ENCODE measurements at places on chromosomes 3 and 15.
A peak's percentile ranks its signal among the peaks of the same experiment; 100 is the strongest.

GRCh38 chr3:167051421-167051820, 328.7 kb downstream of the ZBBX start:
- no peak for DNase-seq

GRCh38 chr3:144775551-144775950, 803.9 kb downstream of the DIPK2A start:
- no peak for DNase-seq

- DNase-seq, result no peak
Measured at GRCh38 chr3:129739634-129740033, 133.2 kb upstream of the PLXND1 start.

DNA sequence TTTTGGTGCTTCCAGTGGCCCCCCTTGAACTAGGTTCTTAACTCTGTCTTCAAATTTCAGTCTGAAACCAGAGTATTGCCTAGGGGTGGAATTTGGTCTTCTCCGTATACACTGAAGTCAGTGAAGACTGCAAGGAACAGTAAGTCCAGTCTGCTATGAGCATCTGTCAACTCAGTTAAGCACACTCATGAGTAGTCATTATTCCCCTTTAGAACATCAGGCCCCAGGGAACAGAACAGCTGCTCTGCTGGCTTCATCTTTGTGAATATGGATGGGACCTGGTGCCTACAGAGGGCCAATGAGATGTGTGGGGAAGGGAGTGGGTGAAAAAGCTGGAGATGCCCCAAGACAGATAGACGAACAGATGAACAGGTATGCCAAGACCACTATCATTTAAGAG, 85.2 kb upstream of the PRR23C start:
- no peak for DNase-seq

- DNase-seq, result no peak
Measured at GRCh38 chr3:107752202-107752990, 229.6 kb downstream of the BBX start.

- DNase-seq, result no peak
Measured at GRCh38 chr15:27328608-27329007, 357.6 kb downstream of the GABRG3 start.

GRCh38 chr3:152183473-152183872, 85.3 kb upstream of the MBNL1 start:
- peak; percentile 23 for DNase-seq

- DNase-seq, result no peak
Measured at GRCh38 chr3:17634964-17635363, 107.5 kb downstream of the TBC1D5 start.

DNA sequence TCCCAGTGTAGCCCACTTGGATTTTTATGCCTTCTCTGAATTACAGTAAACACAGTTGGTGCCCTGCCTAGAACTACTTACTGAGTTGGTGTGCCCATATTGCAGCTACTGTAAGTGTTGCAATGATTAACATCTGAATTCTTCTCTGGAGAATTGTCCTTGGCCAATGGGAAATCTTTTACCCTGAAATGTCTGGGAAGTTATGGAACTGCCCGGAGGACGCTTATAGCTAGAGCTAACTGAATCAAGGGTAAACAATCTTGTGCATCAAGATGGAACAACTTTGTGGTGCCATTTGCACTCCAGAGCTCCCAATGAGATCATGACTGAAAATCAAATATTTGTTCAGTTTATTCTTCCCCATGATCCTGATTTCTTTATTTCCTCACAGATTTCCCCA, 246.7 kb upstream of the CBLB start:
- no peak for DNase-seq

DNA sequence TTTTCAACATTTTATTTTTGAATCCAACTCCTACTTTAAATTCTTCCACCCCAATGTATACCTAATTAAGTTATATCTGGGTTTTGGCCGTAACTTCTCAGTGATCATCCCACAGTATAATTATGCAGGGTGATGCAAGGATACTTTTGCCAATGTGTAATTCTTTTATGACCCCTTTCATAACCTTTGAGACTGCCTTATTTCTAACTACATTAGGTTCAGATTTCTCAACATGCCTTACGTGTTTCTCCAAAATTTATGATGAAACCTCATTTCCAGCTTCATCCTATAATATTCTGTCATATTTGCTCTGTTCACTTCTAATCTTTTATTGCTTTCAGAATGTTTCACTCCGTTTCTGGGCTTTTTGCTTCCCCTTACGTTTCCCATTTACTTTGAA, 1229.6 kb upstream of the ALCAM start:
- no peak for DNase-seq

DNA sequence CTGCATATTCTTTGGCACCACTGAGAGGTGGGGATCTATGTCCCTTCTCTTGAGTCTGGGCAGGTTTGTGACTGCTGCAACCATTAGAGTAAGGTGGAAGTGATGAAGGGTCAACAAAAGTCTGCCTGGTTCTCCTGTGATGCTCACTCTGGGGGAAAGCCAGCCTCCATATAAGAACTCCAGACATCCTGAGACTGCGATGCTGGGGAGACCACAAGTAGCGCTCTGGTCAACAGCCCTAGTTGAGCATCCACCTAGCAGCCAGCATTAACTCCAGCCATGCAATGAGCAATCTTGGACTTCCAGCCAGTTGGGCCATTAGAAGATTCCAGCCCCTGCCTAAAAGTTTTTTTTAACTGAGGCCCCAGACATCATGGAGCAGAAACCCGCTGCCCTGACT, 62.8 kb downstream of the SCN11A start:
- no peak for DNase-seq

DNA sequence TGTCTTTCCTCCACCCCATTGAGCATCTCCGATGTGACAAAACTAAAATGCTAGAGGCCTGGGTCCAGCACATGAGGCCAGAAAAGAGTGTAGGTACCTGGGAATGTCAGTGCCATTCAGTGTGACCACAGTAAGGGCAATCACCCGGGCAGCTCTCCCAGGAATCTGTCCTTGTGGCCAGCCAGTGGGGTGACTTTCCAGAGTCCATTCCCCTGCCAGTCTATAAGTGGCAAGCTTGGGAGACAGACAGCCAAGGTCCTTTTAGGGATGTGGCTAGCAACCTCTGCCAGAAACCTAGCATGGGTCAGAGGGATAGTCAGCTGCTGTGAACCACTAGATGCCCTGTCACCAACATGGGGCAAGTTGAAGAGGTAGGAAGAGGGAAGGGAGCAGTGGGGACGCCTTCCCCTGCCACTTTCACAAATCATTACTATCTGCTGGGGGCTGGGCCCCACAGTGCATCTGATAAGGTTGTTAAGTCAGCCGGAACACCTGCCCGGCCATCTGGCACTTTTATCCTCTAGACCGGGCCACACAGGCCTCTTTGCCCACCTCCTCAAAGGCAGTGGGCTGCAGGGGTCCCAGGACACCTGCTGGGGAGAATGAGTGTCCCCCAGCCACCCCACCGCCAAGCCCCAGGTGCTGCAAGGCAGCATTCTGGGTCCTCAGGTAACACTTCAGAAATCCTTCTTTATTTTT, 24.8 kb upstream of the DET1 start:
- no peak for DNase-seq

DNA sequence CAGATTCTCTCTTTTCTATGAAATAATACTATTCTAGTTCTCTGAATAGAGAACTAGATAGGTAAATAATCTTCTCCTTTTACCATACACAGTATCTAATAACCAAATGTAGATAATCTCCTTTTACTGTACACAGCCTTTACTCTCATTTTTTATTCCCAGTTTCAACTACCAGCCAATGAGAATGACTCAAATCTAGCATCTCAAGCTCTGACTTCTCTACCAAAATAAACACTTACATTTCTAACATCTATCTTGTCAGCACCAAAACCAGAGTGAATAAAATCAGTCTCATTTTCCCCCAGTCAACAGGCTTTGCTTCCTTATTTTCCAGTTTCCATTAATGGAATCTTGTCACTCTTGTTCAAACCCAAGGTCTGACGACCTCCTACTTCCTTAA, 36.9 kb downstream of the LRRFIP2 start:
- DNase-seq, result no peak

GRCh38 chr3:95460274-95460673, 1354.1 kb upstream of the EPHA6 start:
- no peak for DNase-seq

DNA sequence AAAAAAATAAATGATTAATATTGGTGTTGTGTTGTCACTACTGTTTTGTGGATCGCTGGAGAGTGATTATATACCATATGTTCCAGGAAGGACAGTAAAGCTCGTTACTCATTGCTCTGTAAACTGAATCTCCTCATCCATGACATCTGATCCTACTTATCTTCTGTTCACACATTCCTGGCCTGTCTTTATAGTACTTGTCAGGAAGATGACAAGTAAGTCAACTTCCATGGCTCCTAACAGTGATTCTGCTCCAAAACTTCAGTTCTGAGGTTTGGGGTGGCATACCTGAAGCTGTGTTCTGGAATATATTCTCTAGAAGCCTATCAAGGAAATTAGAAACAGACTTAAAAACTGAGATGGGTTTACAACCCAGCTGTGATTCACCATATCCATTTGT, 288.9 kb downstream of the ZBBX start:
- no peak for DNase-seq

GRCh38 chr3:13332740-13333139, 87.4 kb downstream of the NUP210 start:
- DNase-seq, result no peak

DNA sequence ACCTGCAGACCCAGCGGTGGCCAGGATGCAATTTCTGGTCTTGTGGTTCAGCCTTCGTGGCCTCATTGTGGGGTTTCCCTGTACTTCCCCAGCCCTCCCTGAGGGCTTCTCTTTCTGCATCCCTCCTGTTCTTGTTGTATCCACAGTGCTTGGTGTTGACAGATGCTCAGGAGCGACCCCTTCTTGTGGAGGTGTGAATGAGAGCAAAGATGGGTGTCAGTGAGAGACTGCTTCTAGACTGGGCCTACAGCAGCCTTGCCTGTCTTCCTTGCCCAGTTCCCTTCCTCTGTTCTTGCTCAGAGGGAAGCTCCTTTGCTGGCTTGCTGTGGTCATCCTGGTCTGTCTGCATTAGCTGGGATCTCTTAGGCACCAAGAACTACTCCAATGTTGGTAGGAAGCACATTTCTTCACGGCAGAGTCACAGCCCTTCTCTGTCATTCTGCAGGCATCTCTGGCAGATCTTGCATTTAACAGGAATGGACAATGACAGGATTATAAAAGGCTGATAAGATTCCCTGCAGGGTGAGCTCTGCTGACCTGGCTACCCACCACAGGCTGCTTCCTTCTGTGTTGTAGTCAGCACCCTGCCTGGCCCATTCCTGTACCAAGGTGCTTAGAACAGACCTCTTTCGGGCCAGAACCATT, 317.8 kb upstream of the C2CD4B start:
- DNase-seq, result peak; percentile 68

- DNase-seq, result no peak
Measured at GRCh38 chr15:70902107-70902506, 9.5 kb downstream of the LRRC49 start.

DNA sequence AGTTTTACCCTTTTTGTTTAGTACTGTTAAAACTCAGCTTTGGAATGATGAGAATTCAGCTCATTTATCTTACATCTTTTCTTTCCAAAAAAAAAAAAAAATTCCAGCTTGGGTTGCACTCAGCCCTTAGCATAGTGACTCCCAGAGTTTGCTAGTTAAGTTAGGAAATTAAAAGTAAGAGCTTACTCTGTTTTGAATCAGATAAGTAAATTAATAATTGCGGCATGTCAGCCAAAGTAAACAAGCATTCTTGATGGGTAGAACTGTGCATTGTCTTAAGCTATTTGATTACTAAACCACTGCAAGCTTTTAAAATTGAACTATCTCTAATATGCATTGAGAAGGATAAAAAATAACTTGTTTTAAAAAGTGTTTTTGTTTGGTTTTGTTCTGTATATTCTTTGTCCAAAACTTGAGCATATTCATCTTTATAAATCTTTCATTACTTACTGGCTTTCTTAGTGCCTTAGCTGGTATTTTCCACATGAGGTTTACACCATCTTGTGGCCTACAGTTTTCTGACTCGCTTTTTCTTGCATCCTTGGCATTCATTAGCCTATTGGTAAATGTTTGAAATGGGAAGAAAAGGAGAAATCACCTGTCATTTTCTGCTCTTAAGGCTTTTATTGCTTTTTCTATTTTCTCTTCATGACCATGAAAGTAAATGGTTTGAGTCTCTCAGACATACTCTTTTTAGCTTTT, 107.6 kb downstream of the FILIP1L start:
- DNase-seq, result no peak

- DNase-seq, result no peak
Measured at GRCh38 chr15:26087881-26088280, 224.8 kb upstream of the ATP10A start.

GRCh38 chr15:90340345-90340744, 11.7 kb upstream of the ZNF774 start:
- DNase-seq, result no peak

DNA sequence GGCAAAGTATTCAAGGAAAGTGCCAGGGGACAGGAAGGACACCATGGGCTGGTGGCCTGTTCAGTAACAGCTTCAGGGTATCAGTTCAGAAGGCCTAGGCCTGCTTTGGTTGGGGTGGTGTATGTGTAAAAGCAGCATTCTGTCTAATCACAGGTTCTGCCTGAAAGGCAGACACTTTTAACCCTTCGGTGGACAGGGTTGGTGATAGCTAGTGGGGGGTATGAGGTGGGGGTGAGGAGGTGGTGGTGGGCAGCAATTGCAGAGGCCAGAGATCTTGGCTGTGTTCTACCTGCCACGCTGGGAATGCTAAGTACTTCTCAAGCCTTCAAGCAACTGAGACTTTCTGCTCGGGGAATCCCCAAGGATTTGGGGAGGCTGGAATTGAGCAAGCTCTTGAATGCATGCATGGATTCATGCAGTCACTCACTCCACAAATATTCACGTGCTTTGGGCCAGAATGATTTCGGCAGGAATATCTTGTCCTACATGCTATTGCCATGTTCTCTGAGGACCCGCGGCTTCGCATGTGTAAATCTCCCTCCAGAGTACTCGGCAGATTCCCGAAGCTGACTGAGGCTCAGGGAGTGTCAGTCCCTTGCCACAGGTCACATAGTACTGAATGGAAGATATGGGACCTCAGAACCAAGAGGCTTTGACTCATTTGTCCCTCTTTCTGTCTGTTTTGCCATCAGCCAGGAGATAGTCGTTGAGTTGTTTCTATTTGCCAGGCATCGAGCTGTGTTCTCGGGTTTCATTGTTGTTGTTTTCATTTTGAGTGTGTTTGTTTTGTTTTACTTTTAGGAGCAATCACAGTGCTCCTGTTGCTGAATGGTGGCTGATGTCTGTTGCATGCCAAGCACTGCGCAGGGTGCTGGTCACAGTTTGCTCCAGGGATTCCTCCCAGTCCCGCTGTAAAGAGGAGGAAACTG, 65.5 kb downstream of the SMAD3 start:
- DNase-seq, result no peak

GRCh38 chr15:38201714-38202113, 50.9 kb upstream of the SPRED1 start:
- DNase-seq, result no peak

DNA sequence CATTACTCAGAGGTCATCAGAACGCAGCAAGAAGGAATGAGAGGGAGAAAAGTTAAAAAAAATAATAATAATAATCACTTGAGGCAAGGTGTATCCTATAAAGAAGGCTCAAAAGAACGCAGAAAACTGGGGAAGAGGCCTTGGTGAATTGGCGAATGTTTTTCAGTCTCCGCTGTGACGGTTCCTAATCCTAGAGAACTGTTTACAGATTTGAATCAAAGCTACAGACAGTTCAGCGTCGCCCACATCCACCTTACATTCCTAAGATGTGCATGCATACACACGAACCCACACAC, 634 bp downstream of the ZMAT3 start:
- DNase-seq, result no peak
